ENCODE measurements at places on chromosomes 1 and 21.

GRCh38 chr1:215794156-215794555, 227.1 kb downstream of the KCTD3 start:
- no peak for DNase-seq

- no peak for DNase-seq
Measured at GRCh38 chr1:116785006-116785405, 30.8 kb downstream of the CD2 start.

GRCh38 chr1:162305969-162306368, 70.7 kb downstream of the SPATA46 start:
- DNase-seq = no peak

DNA sequence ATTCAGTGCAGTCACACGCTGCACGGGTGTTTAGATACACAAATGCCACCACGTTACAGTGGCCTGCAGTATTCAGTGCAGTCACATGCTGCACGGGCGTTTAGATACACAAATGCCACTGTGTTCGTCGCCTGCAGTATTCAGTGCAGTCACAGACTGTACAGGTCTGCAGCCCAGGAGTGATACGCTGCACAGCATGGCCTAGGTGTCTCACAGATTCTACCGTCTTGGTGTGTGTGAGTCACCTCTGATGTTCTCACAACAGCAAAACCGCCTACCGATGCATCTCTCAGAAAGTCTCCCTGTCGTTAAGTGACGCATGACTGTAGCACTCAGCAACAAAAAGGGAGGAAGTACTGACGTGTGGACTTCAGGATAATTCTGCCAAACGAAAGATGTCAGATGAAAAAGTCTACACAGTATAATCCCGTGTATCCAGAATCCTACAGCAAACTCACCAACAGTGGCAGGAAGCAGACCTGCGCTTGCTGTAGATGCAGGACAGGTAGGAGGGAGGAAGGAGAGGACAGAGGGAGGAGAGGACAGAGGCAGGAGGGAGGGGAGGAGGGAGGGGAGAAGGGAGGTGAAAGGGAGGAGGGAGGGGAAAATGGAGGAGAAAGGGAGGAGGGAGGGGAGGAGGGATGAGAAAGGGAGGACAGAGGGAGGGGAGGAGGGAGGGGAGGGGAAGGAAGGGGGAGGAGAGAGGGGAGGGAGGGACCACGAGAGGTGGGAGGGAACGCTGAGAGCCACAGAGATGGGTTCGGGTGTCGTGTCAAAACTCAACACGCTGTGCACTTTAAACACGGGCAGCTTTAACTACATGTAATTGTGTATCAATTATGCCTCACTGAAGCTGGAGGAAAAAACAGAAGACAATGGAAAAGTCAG, 36.3 kb upstream of the PCBP3 start:
- DNase-seq = no peak

DNA sequence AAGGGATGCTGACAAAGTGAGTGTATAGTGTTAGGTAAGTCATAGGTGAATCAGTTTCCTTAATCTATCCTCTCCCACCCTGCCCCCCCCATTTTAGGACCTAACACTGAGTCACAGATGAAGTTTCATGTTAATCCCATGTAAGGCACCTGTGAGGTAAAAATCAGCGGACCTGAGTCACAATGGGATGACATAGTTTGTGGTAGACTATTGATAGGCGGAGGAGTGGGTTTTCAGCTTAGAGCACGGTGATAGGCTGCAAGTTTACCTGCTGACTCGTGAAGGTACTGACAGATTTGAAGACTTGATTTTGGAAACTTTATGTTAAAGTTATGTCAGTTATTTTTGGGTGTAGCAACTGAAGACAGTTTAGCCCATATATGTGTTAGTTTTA, 1.7 kb downstream of the TOR1AIP1 start:
- DNase-seq = peak; percentile 95

- DNase-seq = no peak
Measured at GRCh38 chr1:241999026-241999425, at the start of gene MAP1LC3C. TSS of gene MAP1LC3C (minus strand) at chr1:241999098. CDS start at chr1:241999008, 90 bp downstream.
